Smooth muscle cell of the coronary artery (primary cell): ENCODE measurements at places on chromosomes 1 and 21. TPM values are rescaled to one million over a fixed set of nuclear protein-coding genes. Genes with fewer than 3 reads are reported as not detected.

Gene OLIG2
- not detected in 2 replicates for total RNA-seq

Gene ANGPTL3
- not detected in 2 replicates for total RNA-seq

Gene PRR9
- total RNA-seq: not detected in 2 replicates

Gene OR10J1
- not detected in 2 replicates for total RNA-seq

Gene RYR2
- total RNA-seq: under 0.01 TPM in 1 of 2 replicates, not detected in the other

Gene CYYR1
- total RNA-seq: under 0.01 and 0.35 TPM in 2 replicates

Gene SERPINC1
- not detected in 2 replicates for total RNA-seq

Gene OR2T29
- not detected in 2 replicates for total RNA-seq

Gene SYT6
- total RNA-seq: not detected in 2 replicates

Gene NPPA
- total RNA-seq: not detected in 2 replicates

Gene ACAP3
- 22.7 and 64.0 TPM in 2 replicates for total RNA-seq

Gene GRIK3
- total RNA-seq: not detected in 2 replicates

Gene SPRR2G
- total RNA-seq: not detected in 2 replicates

Gene TCHHL1
- not detected in 2 replicates for total RNA-seq

Gene S100A7A
- not detected in 2 replicates for total RNA-seq

Gene KLHDC9
- total RNA-seq: 0.23 and 1.5 TPM in 2 replicates

Gene TRAF3IP3
- not detected in 2 replicates for total RNA-seq

Gene HFM1
- 0.08 and 0.23 TPM in 2 replicates for total RNA-seq

Gene KCNK1
- total RNA-seq: 0.23 and 8.8 TPM in 2 replicates

Gene SMCP
- total RNA-seq: 0.35 TPM in 1 of 2 replicates, not detected in the other

Gene NTRK1
- total RNA-seq: 0.08 and 0.12 TPM in 2 replicates

Gene RAB3B
- 3.7 and 11.7 TPM in 2 replicates for total RNA-seq

Gene BMP8B
- total RNA-seq: under 0.01 TPM in 1 of 2 replicates, not detected in the other
